SJSA1 (cell line): ENCODE measurements at places on chromosomes 11 and 22. TPM values are rescaled to one million over a fixed set of nuclear protein-coding genes. Genes with fewer than 3 reads are reported as not detected.

KBTBD3 gene
- total RNA-seq = 0.16 and 0.76 TPM in 2 replicates

KRTAP5-7 gene
- not detected in 2 replicates for total RNA-seq

GRCh38 chr11:94400050-94400449 is 1.2 kb downstream of the GPR83 start:
- no peak for DNase-seq

DNA sequence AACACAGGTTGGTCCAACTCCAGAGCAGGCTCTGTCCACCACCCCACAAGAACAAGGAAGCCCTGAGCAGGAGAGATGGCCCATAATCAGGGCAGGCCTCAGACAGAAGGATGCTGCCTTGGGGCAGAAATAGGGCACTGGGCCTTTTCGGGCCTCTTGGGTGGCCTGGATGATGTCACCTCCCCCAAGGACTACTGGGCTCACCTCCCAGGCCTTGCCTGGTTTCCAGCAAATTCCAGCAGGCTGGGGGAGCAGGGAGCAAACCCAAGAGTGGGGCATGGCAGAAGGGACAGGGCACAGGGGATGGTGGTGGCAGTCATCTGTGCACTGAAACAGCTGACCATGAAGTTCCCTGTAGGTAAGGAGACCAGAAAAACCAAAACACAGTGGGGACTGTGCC is 5.3 kb upstream of the NAA40 start:
- DNase-seq = peak; percentile 58

- no peak for DNase-seq
Measured at GRCh38 chr22:42897960-42898359, 40.9 kb upstream of the ARFGAP3 start.

PDGFD gene
- total RNA-seq = 4.3 and 6.6 TPM in 2 replicates

- DNase-seq = peak; percentile 99
Measured at GRCh38 chr11:69044111-69045013, 4.4 kb upstream of the TPCN2 start.
